ENCODE measurements at places on chromosomes 6 and 20.

DNA sequence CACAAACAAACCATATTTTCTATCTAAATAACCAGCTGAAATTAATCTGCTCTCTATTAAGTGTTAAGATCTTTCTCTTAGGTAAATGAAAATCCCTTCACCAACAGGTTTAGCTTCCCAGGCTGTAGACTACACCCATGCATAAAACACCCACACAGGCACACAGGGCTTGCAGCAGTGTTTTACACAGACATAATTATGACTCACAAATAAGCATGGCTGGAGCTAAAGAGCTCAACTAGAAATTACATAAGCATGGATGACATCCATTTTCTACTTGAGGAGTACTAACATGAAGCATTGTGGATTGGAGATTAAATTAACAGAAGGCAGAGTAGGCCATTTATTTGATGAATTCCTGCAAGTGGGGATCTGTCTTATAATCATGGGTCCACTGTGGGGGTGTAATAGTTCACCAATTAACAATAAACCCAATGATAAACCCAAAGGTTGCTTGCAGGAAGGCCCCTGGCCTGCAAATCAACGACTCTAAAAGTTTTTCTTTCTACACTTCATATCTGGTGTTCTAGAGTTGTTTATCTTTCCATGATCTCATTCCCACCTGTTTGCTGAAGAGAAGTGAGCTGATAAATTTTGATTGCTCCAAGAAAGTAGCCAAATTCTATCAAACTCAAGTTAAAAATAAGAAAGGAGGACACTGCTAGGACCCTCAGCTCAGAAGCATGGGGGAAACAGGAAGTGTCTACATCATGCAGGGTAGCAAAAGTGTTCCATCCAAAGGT lies 33.8 kb upstream of the E2F3 start:
- no peak for DNase-seq

GRCh38 chr20:31691646-31692275 lies 30.9 kb downstream of the BCL2L1 start:
- no peak for DNase-seq

- no peak for DNase-seq
Measured at GRCh38 chr6:71523548-71523947, 234.9 kb downstream of the OGFRL1 start.

- no peak for DNase-seq
Measured at GRCh38 chr6:33985313-33985751, 160.6 kb downstream of the GRM4 start.

DNA sequence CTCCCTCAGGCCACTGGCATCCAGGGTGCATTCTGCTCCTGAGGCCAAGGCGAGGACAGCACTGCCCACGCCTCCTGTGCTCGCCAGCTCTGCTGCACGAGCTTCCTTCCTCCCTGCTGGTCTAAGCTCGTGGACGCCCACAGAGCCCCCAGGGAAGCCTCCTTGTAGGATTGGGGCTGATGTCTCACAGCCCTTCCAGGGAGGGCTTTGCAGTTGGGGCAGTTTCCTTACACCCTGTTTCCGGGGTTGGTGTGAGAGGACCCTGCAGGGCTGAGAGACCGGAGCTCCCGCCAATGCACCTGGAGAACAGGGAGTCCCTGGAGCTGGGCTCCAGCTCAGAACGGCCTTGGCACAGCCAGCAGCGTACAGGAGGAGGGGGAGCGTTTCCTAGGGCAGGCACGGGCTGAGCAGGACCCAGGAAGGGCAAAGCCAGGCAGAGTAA lies 172.4 kb upstream of the PDE10A start:
- no peak for DNase-seq

- DNase-seq, result no peak
Measured at GRCh38 chr20:19977373-19977770, 39.8 kb upstream of the NAA20 start.

GRCh38 chr6:142746524-142746923 lies 198.5 kb downstream of the HIVEP2 start:
- DNase-seq, result no peak

DNA sequence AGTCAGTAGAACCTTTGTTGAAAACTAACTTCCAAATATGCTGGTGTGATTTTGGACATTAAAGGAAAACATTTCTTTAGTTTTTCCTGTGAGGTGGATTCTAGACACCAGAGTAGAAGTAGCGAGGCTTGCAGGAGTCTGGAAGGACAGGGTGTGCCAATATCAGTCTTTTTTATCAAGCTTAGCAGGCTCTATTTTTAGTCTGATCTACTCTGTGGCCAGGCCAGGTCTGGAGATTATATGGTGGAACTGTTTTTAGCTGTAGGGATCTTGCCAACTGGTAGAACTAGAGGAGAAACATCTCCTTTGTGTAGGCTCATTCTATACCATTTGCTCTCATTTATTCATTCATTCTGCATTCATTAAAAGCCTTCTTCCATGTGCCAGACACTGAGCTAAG lies 42.7 kb downstream of the LRP11 start:
- DNase-seq, result no peak
